ENCODE measurements at places on chromosomes 12 and 14.

- DNase-seq: no peak
Measured at GRCh38 chr12:82835217-82835616, 148.5 kb downstream of the TMTC2 start.

GRCh38 chr12:53755893-53756292, 4.1 kb upstream of the CISTR start:
- DNase-seq: no peak

- no peak for DNase-seq
Measured at GRCh38 chr12:49920241-49920914, 16.7 kb upstream of the FAIM2 start.

DNA sequence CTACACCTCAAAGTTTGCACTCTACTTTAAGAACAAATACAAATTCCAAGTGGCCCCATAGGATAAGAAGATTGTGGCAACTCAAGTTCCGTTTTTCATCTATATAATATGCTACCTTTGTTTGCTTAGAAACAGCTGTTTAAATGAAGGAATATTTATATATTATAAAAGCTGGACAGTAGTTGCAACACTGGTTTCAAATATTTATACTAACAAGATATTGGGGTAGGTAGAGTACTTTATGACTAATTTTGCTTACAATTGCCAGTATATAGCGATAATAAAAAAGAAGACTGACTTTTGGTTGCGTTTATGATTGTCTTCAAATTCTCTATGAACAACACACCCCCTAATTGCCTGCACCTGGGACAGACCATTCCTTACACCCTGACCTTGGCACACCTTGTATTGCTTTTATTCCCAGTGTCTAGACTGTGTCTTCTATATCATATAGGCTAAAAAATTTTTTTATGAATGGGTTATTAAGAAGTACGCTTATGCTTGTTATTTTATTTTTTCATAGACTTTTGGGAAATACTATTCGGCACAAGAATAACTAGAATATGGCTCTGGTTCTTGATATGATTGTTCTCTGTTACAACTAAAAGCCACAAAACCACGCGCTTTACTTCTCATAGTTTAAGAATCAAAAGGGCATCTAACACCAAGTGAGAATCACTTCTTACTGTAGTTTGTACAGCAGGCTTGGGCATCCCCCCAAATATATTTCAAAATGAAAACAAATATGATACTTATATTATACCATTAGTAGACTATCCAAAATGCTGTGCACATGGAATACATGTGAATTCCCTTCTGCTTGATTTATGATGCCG, 455.4 kb upstream of the DCN start:
- no peak for DNase-seq

GRCh38 chr14:103070971-103071542, 13.0 kb upstream of the LBHD2 start:
- DNase-seq: peak; percentile 12

DNA sequence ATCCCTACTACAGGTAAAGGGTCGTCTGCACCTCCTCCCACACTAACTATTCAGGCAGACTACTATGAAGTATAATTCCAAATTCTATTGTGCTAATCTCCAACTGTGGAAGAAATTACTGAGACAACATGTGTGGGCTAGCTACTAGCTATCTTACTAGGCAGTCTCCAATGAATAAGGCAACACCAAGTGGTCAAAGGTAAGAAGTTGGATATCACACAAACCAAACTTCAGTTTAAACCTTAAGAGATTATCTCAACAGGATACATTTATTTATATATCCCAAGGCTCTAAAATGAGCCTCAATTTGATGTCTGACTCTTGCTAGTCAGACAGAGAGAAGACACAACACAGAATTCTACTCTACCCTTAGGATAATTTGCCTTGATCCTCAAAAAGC, 14.1 kb downstream of the MED13L start:
- DNase-seq: no peak

DNA sequence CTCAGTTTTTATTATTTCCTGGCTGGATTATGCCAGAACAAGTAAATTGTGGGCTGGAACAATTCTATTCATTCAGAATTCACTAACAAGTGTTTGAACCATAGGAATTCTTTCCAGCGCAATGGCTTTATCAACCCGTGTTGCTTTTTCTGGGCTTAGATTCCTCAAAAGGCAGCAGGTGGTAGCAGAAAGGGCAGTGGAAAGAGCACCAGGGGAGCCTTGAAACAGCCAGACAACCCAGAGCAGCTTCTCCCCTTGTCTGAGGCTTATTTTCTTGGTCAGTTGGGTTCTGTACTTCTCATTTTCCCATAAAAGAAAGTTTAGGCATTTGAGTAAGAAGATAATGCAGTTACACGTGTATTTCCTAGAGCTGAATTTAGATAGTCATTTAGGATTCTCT, 130.7 kb downstream of the OTOGL start:
- no peak for DNase-seq

- DNase-seq: no peak
Measured at GRCh38 chr12:52836042-52836466, 1.9 kb upstream of the KRT79 start.

GRCh38 chr14:71586131-71586897, 345.9 kb upstream of the RGS6 start:
- no peak for DNase-seq

DNA sequence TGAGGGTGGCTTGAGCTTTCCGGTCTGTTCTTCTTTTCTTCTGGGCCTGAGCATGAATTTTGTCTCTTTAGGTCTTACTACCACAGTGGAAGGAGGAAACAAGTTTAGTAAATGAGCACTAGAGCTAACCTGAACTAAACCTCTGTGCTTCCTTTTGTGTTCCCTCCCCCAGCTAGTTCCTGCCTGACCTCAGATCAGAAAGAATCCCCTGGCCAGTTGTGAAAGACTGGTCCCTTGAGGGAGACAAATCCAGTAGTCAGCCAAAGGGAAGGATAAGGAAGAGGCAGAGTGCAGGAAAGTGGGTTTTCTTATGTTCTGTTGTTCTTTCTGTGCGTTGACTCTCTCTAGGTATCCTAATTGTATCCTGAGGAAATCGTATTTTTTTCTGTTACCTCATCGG, 17.5 kb downstream of the ZNF664 start:
- no peak for DNase-seq

DNA sequence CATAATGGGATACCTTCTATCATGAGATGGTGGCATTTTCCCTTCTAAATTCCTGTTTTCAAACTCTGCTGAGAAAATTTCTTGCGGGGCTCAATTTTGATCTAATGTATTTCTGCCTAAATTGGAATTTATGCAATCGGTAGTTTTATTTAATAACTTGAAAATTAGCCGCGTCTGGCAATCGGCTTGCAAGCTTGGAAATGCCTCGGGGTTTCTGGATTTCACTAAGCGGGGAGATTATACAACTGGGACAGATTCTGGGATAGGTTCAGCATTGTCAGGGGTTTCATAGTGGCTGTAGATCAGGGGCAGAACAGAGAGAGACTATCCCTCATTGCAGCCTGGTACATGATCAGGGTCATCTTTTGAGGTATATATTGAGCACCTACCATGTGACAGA, 8.6 kb downstream of the CCDC60 start:
- DNase-seq: no peak

DNA sequence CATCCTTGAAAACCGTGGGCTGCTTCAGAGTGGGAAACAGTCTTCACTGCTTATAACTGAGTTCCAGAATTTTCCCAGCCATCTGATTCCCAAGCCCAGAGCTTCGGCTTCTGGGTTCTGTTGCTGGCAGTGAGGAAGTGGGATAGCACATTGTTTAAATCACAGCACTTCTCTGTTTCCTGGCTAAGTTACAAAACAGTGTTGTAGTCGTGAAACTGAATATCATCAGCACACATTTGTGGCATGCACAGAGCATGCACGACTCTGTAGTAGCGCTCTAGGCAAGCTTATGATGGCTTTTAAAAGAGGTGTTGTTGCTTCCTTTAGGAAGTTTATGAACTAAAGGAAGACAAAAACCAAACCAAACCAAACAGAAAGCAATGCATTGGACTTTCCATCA, 1005.5 kb downstream of the NRXN3 start:
- no peak for DNase-seq

DNA sequence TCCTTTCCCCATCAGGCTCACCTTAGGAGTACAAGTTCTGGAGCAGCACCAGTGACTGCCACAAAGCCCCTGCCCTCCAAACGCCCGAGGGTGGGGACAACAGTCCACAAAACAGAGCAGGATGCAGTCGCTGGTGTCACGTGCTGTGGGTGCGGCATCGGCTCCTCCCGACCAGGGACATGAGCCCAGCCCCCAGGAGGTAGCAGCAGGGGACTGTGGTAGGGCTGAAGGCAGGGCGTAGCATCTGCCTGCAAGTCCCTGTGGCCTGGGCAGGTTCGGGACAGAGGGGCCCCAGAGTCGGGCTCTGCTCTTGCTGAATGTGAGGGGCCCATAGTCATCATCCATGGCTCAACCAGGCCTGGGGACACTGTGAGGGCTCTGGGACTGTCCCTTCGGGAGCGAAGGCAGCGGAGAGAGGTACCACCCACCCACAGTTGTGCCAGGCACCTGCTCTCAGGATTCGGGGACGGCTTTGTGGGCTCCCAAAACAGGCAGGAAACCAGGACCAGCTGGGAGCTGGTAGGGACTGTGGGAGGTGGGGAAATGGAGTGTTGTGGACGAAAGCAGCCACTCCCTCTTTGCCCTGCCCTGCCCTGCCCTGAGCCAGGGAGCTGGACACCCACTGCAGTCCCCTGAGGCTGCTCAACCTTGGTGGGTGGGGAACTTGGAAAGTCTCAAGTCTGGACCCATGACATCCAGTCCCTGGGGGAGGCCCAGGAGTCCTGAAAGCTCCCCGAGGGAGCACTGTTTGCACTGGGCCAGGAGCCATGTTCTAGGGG, 30.7 kb downstream of the FBRSL1 start:
- no peak for DNase-seq

- no peak for DNase-seq
Measured at GRCh38 chr12:33628087-33628486, 188.5 kb upstream of the SYT10 start.

DNA sequence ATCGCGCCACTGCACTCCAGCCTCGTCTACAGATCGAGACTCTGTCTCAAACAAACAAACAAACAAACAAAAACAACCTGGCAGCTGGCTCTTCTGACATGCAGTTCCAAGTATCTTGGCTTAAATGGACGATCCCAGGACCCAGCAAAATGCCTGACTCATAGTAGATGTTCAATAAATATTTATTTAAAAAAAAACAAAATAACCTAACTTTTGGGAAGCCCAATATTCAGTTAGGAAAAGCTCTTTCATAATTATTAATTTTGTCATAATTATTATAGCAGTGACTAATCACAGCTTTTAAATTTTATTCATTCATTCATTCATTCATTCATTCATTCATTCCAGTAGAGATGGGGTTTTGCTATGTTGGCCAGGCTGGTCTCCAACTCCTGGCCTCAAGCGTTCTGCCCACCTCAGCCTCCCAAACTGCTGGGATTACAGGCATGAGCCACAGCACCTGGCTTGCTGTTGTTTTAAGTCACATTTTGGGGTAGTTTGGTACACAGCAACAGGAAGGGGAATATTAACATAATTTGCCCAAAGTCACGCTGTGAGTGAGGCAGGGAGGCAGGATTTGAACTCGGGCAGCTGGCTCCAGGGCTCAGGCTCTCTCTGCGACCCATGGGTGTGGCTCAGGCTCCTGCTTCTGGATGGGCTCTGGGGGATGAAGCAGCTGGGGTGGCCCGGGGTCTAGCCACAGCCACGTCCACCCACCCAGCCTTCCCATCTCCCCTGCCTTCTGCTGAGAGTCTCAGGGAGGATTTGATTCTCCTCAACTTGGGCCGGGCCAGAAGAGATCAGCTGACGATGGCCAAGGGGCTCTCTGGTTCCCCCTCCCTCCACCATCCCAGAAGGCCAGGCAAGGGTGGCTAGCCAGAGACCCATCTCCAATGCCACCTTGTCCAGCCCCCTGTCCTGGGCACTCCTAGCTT, 2.4 kb downstream of the SDS start:
- DNase-seq: no peak

DNA sequence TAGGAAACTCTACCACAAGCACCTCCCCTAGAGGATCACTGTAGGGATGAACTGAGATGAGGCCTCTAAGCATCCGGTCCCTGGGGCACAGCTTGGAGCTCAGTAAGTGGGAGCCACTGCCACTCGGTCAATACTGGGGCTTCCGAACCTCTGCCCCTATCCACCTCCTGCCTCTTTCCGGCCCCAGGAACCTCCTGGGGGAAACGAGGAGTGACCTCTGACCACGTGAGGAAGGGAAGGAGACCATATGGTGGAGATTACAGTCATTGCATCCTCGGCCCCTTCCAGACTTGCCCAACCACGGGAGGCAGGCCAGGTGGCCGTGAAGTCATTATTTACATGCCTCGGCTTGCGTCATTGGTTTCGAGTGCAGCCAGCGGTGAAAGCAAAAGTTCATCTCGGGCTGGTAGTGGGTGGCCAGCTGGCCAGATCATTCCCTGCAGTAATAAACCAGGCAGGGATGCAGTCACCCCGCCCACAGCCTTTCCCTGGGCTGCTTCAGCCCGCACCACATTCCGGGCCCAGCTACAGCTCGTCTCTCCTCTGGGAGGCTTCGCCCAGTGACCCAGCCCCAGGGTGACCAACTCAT, 65.4 kb downstream of the C14orf132 start:
- peak; percentile 56 for DNase-seq

- no peak for DNase-seq
Measured at GRCh38 chr12:48000878-48001504, 3.3 kb downstream of the COL2A1 start.

DNA sequence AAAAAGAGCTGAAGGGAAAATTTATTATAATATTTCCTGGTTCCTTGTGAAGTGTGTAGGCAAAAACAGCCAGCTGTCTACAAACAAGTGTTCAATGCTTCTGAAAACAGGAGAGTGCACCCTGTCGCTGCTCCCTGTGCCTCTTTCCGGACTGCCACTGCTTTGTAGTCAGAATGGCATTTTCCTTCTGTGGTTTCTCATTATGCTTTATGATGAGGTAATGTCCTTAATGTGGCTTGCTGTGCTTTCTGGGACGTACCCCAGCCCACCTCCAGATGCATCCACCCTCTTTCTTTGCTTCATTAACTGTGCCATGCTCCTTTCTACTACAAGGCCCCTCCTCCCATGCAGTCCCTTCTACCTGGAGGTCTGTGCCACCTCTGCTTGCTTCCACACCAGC, 148.1 kb downstream of the SYT1 start:
- DNase-seq: no peak

- no peak for DNase-seq
Measured at GRCh38 chr14:74255281-74255680, 16.0 kb downstream of the VSX2 start.

DNA sequence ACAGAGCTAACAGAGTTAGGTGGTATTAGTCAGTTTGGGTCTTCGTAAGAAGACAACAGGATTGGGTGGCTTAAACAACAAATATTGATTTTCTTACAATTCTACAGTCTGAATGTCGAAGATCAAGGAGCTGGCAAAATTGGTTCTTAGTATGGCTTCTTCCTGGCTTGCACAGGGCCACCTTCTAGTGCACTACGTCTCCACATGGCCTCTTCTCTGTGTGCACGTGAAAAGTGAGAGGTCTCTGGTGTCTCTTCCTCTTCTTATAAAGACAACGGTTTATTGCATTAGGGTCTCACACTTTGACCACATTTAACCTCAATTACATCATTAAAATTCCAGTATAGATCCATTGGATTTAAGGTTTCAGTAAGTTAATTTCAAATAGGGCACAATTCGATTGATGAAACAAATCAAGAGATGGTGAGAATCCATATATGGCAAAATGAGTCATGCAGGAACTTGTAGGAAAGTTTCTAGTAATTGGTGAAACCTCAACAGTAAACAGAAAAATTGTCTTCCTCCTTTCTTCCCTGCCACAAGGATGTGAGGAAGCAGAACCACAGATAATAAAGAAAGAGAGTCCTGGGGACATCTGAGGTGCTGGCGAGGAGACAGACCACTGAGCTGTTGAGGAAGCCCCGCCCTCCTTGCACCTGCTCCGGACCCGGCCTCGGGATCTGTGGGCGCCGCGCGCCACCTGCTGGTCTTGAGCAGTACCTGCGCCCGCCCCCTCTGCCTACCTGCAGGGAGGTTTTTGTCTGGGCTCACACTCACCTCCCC, 846.7 kb downstream of the TMEM121 start:
- peak; percentile 21 for DNase-seq
